ENCODE measurements at places on chromosomes 3 and 15. TPM values are rescaled to one million over a fixed set of nuclear protein-coding genes. Genes with fewer than 3 reads are reported as not detected.

The GPR27 gene
- 1.2 TPM for total RNA-seq

The TGM5 gene
- total RNA-seq, result not detected

The WWTR1 gene
- 0.46 TPM for total RNA-seq

The GOLGA8S gene
- total RNA-seq, result not detected

The LRTM1 gene
- not detected for total RNA-seq

The C2CD4B gene
- total RNA-seq, result 0.37 TPM

The C3orf62 gene
- 3.9 TPM for total RNA-seq

The ITIH3 gene
- total RNA-seq, result not detected

GRCh38 chr3:24550588-24550987, 55.9 kb upstream of the THRB start:
- H3K27me3 ChIP-seq, result no peaks in the 10 kb centered on the region
- no peaks in the 10 kb centered on the region for H3K4me1 ChIP-seq
- no peak overlapping the region for H3K27ac ChIP-seq
- H3K36me3 ChIP-seq, result no peaks in the 10 kb centered on the region
- DNase-seq, result no peak

GRCh38 chr3:122934251-122934650, 93.3 kb downstream of the SEMA5B start:
- DNase-seq, result no peak
- no peaks in the 10 kb centered on the region for H3K4me1 ChIP-seq
- no peaks in the 10 kb centered on the region for H3K36me3 ChIP-seq
- H3K27ac ChIP-seq, result no peak overlapping the region
- H3K27me3 ChIP-seq, result peaks cover 4% of the 10 kb centered on the region

GRCh38 chr15:39357480-39358268, 223.2 kb upstream of the THBS1 start:
- no peak for DNase-seq
- H3K27me3 ChIP-seq, result peaks cover 10% of the 10 kb centered on the region
- no peaks in the 10 kb centered on the region for H3K4me1 ChIP-seq
- no peak overlapping the region for H3K27ac ChIP-seq
- no peaks in the 10 kb centered on the region for H3K36me3 ChIP-seq

DNA sequence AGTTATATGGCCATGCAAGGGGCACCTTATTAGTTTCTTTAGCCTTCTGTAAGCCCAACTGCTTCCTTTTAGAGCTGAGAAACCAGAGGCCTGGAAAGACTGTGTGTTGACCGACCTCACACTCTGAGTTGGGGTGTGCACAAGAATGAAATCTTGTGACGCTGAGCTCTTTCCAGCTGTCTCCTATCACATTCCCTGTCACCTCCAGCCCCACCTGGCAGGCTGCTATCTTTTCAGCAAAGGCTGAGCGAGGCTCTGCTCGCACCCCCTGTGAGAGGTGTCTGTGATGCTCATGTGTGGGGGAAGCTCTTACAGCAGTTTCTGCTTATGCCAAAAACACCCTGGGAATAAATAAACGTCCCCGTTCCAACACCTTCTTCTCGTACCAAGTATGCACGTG, 27.0 kb upstream of the LPP start:
- no peak for DNase-seq
- no peaks in the 10 kb centered on the region for H3K27me3 ChIP-seq
- H3K4me3 ChIP-seq, result no peak overlapping the region
- no peak overlapping the region for H3K27ac ChIP-seq

GRCh38 chr15:95556225-95556624, 774.3 kb upstream of the NR2F2 start:
- H3K27ac ChIP-seq, result no peak overlapping the region
- no peak overlapping the region for H3K4me3 ChIP-seq
- no peaks in the 10 kb centered on the region for H3K36me3 ChIP-seq
- DNase-seq, result no peak

DNA sequence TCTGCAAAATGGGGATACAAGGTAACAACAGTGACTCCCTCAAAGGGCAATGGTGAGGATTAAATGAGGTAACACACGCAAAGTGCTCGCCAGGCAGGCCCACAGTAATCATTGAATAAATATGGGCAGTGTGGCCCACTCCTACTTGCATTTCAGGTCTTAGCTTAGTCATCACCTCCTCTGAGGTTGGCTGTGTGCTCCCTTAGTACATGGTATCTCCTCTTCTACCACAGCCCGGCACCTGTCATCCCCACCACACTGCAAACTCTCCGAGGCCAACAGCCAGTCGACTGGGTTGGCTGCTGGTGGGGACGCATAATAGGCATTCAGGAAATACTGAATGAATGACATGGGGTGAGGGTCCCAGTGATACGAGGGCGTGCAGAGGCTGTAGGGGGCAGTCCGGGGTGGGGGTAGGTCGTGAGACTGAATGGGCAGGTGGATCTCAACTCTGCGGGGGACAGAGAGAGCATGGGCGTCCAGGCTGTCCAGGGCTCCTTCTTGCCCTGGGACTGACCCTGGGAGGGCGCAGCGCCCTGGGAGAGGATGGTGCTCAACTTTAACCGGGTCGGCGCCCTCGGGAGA, 375 bp upstream of the MYZAP start:
- peaks cover 21% of the 10 kb centered on the region for H3K27me3 ChIP-seq
- DNase-seq, result peak; percentile 24

GRCh38 chr3:178001670-178002101, 534.5 kb upstream of the KCNMB2 start:
- H3K36me3 ChIP-seq, result peaks cover 27% of the 10 kb centered on the region
- H3K27ac ChIP-seq, result peak overlapping the region; percentile 80
- H3K4me3 ChIP-seq, result no peak overlapping the region

DNA sequence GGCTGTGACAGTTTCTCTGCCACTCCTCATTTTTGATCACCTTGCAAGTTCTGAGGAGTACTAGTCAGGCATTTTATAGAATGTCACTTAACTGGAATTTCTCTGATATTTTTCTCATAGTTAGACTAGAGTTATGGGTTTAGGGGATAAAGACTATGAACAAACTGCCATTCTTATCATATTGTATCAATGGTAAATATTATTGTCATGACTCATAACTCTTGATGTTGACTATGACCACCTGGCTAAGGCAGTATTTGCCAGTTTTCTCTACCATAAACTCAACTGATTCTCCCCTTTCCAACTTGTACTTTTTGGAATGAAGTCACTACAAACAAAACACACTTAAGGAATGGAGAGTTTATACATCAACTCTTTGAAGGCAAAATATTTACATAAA, 22.7 kb upstream of the OR5K1 start:
- no peak overlapping the region for H3K27ac ChIP-seq
- no peak overlapping the region for H3K4me3 ChIP-seq
- no peak for DNase-seq

DNA sequence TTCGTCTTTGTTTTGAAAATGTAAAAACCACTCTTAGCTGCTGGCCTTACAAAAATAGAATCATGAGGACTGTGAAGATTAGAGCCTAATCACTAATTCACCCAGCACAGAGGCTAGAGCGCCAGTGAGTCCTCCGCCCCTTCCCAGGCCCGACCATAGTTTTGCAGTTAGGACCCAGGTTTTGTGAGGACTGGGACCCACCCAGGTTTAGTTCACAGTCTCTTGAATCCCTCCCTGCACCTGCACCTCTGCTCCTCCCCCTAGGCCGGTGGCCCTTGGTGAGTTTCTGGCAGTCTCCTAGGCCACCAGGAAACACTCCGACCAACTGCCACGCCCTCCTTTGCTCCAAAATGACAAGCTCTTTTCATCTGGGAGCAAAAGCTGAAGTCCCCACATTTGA, 136.0 kb upstream of the CCDC54 start:
- DNase-seq, result peak; percentile 27
- peak overlapping the region; percentile 47 for H3K27ac ChIP-seq
- peak overlapping the region; percentile 86 for H3K4me3 ChIP-seq

DNA sequence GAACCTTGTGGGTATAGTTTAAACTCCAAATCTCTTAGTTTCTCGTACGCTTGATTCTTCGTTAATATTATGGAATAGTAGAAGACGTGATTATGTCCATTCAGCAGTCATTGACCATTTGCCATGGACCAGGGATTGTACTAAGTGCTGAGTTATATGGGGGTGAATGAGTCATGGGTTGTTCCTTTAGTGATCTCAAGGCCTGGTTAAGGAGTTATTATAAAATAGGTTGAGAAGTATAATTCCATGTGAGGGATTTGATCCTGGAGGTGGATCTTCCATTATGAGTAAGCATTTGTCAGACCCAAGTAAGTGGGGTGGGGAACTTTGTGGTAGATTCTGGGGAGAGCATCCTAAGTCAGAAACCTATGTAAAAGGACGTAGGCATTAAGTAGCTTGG, 15.4 kb downstream of the NR2C2 start:
- H3K27me3 ChIP-seq, result no peaks in the 10 kb centered on the region
- no peak overlapping the region for H3K4me3 ChIP-seq
- H3K27ac ChIP-seq, result no peak overlapping the region
- H3K36me3 ChIP-seq, result peaks cover 33% of the 10 kb centered on the region

GRCh38 chr3:106371221-106371970, 502.6 kb upstream of the CBLB start:
- H3K4me1 ChIP-seq, result peaks cover 2% of the 10 kb centered on the region
- H3K36me3 ChIP-seq, result no peaks in the 10 kb centered on the region
- no peak for DNase-seq
- no peak overlapping the region for H3K27ac ChIP-seq
- H3K4me3 ChIP-seq, result no peak overlapping the region

GRCh38 chr15:36798366-36798765, 218.9 kb downstream of the CDIN1 start:
- H3K4me3 ChIP-seq, result no peak overlapping the region
- no peaks in the 10 kb centered on the region for H3K4me1 ChIP-seq
- H3K27me3 ChIP-seq, result no peaks in the 10 kb centered on the region
- DNase-seq, result no peak
- no peak overlapping the region for H3K27ac ChIP-seq

- H3K4me1 ChIP-seq, result peaks cover 54% of the 10 kb centered on the region
- peaks cover 8% of the 10 kb centered on the region for H3K27me3 ChIP-seq
- H3K27ac ChIP-seq, result peak overlapping the region; percentile 34
- H3K4me3 ChIP-seq, result peak overlapping the region; percentile 91
- peaks cover 31% of the 10 kb centered on the region for H3K36me3 ChIP-seq
These were observed 2.8 kb downstream of the UBE2E1 start for GRCh38 chr3:23808525-23808924.

- no peak overlapping the region for H3K27ac ChIP-seq
- DNase-seq, result no peak
- peaks cover 5% of the 10 kb centered on the region for H3K4me1 ChIP-seq
- peak overlapping the region; percentile 37 for H3K4me3 ChIP-seq
These were observed 322 bp upstream of the P3H2 start for GRCh38 chr3:190121061-190121377.

DNA sequence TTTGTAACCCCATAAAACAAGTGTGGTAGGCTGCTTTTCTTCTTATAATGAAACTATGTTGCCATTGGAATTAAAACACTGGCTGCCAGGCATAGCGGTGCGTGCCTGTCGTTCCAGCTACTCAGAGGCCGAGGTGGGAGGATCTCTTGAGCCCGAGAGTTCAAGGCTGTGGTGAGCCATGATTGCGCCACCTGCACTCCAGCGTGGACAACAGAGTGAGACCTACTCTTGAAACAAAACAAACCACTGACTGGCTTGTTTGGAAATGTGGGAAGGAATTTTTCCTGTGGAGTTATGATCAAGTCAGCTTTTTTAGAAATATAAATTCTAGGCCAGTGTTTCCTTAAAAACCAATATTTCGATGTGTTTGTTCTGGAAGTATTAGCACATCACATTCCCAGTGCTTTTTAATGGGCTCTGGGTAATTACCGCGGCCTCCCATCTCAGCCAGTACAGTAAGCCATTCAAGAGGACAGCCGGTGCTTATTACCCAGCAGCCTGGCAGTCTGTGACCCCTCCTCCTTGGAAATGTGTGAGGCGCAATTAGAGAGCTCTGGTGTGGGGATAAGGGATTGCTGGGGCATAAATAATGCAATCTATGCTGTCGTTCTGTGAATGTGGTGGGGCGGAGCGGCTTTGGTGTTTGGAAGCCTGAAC, 58.3 kb upstream of the TRAK1 start:
- H3K4me3 ChIP-seq, result no peak overlapping the region
- H3K4me1 ChIP-seq, result peaks cover 17% of the 10 kb centered on the region
- no peak overlapping the region for H3K27ac ChIP-seq
- DNase-seq, result no peak

- no peaks in the 10 kb centered on the region for H3K27me3 ChIP-seq
- peaks cover 51% of the 10 kb centered on the region for H3K36me3 ChIP-seq
- DNase-seq, result no peak
- peaks cover 16% of the 10 kb centered on the region for H3K4me1 ChIP-seq
These were observed 86.2 kb downstream of the RFTN1 start for GRCh38 chr3:16427103-16427965.

- no peak overlapping the region for H3K4me3 ChIP-seq
- H3K27ac ChIP-seq, result no peak overlapping the region
- peaks cover 54% of the 10 kb centered on the region for H3K27me3 ChIP-seq
- no peaks in the 10 kb centered on the region for H3K36me3 ChIP-seq
- no peak for DNase-seq
These were observed 2.8 kb upstream of the MB21D2 start for GRCh38 chr3:192920411-192920810.

DNA sequence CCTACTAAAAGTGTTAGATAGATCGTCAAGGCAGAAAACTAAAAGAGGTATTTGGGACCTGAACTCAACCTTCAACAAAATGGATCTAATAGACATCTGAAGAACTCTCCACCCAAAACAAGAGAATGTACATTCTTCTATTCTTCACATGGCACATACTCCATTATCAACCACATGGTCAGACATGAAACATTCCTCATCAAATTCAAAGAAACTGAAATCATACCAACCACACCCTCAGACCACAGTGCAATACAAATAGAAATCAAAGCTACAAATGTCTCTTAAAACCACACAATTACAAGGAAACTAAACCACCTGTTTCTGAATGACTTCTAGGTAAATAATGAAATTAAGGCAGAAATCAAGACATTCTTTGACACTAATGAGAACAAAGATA, 984.1 kb upstream of the GBE1 start:
- DNase-seq, result no peak
- no peak overlapping the region for H3K27ac ChIP-seq
- no peaks in the 10 kb centered on the region for H3K27me3 ChIP-seq

DNA sequence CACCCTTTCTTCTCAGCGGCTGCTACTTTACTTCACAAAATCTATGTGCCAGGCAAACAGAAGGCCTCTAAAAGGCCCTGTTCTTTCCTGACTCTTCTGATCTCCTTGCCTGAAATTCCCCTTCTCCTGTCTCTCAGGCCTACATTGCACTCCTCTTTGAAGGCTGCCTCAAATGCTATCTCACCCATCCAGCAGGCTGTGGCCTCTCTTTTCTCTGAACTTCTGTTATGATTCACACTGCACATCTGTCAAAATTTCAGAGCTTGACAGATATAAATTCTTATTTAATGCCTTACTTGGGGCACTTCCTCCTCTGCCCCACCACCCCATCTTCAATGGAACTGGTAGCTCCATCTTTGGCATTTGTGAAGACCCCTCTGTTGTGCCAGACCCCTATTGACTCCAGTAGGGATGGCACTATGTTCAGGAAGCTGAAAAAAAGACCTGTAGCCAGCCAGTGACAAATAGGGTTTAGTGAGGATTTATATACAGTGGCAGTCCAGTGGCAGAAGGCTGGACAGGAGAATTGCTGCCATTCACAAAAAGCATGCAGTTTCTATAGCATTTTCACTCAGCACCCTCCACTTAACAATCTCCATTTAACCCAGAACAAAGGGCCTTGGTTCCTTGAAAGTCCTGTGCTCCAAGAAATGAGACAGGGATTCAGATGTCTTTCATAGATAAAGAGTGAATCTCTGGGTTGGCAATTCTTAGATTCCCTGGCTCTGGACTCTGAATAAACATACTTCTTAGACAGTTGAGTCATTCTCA, 415.8 kb upstream of the GRM7 start:
- DNase-seq, result no peak
- no peaks in the 10 kb centered on the region for H3K36me3 ChIP-seq
- H3K27me3 ChIP-seq, result no peaks in the 10 kb centered on the region
- H3K4me3 ChIP-seq, result no peak overlapping the region
- H3K27ac ChIP-seq, result no peak overlapping the region
- no peaks in the 10 kb centered on the region for H3K4me1 ChIP-seq

GRCh38 chr3:37502621-37503020, 328.2 kb upstream of the LRRFIP2 start:
- no peaks in the 10 kb centered on the region for H3K4me1 ChIP-seq
- DNase-seq, result no peak
- peaks cover 40% of the 10 kb centered on the region for H3K27me3 ChIP-seq
